ENCODE measurements at places on chromosomes 3 and 15. TPM values are rescaled to one million over a fixed set of nuclear protein-coding genes. Genes with fewer than 3 reads are reported as not detected.

Gene ST8SIA2
- total RNA-seq, result not detected

Gene GCSAM
- 17.8 TPM for total RNA-seq

DNA sequence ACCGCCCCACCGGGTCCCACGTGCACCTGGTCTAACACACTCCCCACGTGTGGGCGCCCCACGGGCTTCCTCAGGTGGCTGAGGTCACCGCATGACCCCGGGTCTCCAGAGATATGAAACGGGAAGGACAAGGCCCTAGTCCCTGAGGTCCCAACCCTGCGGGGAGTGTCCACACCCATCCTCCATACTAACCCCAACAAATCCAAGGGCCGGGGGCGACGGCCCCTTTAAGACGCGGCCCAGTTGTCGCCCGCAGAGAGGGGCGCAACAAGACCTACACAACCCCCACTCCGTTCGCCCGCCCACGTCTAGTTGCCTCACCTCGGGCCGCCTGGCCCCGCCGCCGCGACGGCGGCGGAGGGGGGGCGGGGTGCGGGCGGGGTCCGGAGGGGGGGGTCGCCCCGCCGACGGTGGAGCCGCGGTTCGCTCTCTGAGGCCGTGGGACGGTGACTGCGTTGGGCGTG lies 396 bp downstream of the INO80 start:
- peak; percentile 72 for DNase-seq

- no peak for DNase-seq
Observed at GRCh38 chr3:45472795-45473194, 84.4 kb downstream of the LARS2 start.

DNA sequence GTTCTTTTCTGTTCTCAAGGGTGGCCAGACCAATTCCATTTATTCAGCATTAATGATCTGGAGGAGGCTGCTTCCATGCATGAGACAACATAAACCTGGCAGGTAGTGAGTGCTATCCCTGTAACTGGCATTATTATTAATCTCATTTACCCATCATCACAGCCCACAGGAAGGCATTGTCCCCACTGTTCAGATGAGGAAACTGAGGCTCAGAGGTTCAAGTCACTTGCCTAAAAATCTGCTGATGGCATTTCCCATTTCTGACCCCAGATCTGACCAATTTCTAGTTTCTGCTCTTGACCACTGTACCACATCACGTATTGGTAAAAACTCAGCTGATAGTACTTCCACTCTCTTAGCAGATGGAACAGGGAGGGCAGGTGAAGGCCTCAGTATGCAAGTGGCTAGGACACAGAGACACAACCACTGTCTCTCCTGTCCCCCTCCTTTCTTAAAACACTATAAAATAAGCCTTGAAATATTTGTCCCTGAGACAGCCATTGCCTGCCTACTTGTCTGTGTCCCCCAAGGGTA lies 36.1 kb downstream of the TRANK1 start:
- no peak for DNase-seq

DNA sequence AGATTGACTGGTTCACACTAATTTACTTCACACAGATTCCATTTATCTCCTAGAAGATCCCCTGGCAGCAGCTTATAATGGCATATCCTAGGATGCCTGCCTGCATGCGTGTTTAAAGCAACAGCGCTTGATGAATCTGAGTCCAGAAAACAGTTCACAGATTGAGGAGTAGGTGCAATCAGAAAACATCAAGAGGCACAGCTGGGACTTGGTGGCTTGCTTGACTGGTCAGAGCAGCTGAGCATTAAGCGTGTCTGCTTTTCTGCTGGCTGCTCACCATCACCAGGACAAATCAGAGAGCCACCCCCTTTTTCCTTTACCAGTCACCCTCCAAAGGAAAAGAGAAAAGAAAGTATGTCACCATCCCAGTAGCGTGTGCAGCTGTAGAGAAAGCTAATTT lies 223.6 kb downstream of the WDR72 start:
- no peak for DNase-seq

- DNase-seq, result no peak
Observed at GRCh38 chr3:47473391-47473790, 2.4 kb downstream of the SCAP start.

Gene MYZAP
- total RNA-seq, result 0.24 TPM

GRCh38 chr3:127570520-127570919 lies 20.0 kb downstream of the TPRA1 start:
- no peak for DNase-seq

Gene ESYT3
- 0.22 TPM for total RNA-seq

DNA sequence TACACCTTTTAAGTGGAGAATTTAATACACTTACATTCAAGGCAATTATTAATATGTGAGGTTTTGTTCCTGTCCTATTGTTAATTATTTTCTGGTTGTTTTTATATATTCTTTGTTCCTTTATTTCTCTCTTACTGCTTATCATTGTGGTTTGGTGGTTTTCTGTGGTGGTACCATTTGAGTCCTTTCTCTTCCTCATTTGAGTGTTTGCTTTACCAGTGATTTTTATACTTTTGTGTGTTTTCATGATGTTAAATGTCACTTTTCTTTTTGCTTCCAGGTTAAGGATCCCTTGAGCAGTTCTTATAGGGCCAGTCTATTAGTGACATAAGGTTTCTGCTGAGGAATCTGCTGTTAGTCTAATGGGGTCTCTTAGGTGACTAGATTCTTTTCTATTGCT lies 116.5 kb downstream of the LRRK1 start:
- DNase-seq, result no peak

- DNase-seq, result no peak
Observed at GRCh38 chr3:48013288-48013980, 2.8 kb downstream of the MAP4 start.

Gene ZIC1
- not detected for total RNA-seq

DNA sequence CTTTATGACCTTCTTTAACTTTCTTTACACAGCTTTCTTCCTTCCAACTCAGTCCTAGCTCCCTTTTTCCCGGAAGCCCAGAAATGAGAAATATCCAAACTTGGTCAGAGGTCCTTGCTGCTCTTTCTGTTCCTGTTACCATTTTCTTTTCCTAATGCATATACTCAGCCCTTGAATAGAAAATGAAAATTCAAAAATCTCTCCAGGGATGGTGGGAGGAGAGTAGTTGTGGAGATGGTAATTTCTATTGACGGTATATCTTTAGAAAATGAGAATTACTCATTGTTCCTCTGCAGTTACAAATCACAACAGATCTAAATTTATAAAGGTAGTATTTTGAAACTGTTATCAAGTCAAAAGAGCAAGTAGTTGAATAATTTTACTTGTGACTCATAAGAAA lies 255.1 kb downstream of the NEK10 start:
- DNase-seq, result no peak

Gene NANOGP8
- total RNA-seq, result not detected

DNA sequence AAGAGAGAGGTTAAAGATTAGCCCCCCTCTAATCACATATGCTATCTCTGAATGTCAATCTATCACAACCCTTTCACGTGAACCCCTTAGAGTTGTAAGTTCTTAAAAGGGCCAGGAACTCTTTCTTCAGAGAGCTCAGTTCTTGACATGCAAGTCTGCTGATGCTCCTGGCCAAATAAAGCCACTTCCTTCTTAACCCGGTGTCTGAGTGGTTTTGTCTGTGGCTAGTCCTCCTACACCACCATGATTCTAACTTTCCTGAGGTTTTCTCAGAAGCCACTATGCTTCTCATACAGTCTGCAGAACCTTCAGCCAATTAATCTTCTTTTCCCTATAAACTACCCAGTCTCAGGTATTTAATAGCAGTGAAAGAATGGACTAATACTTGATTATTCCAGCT lies 231.1 kb upstream of the CNTN6 start:
- DNase-seq, result no peak

Gene CASR
- 0.23 TPM for total RNA-seq

Gene GP5
- total RNA-seq, result 1.6 TPM

DNA sequence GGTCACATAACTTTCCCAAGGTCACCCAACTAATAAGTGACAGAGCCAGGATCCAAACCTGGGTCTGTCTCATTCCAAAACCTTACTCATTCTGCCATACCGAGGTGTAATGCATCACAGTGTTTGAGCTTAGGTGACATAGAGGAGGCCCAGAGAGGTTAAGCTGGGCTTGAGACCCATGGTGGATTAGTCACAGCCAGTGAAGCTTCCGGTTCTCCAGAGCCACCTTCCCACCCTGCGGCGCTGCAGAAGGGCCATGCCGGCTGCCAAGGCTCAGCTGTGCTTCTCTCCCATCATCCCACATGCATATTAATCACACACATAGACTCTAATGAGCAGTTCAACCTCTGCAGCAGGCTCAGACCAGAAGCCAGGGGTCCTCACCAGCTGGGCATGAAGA lies 42.2 kb downstream of the SPSB4 start:
- DNase-seq, result no peak

DNA sequence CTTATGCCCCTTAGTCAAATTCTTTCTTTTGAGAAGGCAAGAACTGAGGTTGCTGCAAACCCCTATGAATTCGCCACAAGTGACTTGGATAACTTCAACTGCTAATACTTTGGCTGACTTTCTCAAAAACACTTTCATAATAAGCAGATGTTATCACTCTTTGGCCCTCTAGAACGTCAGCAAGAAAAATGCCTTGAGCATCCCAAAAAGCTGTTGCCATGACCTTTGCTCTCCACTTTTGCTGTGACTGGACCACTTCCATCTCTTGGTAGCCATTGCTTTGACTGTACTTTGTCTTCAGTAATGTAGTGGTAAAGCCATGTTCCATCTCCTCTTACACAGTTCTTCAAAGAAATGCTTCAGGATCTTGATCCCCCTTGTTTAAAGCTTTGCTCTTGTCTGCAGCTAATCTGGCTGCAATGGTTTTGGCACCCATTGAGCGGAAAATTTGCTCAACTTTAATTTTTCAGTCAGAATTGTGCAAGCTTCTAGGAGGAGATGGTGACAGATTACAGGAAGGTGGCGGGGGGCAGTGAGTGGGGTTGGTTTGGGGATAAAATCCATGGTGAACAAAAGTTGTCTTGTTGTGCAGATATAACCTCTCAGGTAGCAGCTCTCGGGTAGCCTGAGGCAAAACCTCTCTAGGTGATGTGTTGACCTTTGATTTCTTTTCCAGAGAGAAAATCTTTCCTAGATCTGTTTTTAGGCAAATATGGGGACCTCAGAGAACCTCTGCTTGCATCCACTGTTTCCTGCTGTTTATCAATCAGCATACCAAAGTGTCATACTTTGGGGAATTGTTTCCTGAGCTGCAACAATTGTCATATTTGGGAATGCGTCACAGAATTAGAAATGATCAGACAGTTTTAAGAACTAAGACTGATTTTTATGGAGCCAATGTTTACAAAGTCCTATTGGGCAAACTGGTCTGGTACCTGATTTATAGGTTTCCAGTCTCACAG lies 83.6 kb downstream of the CCR1 start:
- DNase-seq, result no peak

Gene ACAA1
- 49.7 TPM for total RNA-seq

- no peak for DNase-seq
Observed at GRCh38 chr3:65083240-65083639, 395.4 kb upstream of the ADAMTS9 start.

Gene CYP1A2
- total RNA-seq, result not detected

- DNase-seq, result no peak
Observed at GRCh38 chr3:13626396-13626795, 77.5 kb downstream of the FBLN2 start.

Gene ADAMTS7
- 1.5 TPM for total RNA-seq

DNA sequence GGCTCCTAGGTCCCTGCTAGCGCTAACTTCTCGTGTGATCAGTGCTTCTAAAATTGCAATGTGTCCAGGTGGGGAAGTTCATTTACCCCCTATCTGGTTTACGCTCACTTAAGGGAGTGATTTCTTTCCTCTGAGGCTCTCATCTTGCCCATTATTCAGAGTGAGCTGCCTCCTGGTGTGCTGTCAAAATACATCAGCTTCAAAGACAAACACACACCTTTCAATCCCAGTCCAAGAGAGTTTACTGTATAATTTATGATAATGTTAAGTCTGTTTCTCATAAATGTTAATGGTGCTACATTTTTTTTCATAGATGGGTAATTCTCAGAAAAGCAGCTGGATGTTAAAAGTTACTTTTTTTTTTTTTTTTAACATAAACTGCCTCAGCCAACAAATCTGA lies 112.3 kb downstream of the RORA start:
- DNase-seq, result no peak

GRCh38 chr3:47731061-47731460 lies 50.6 kb downstream of the SMARCC1 start:
- no peak for DNase-seq

DNA sequence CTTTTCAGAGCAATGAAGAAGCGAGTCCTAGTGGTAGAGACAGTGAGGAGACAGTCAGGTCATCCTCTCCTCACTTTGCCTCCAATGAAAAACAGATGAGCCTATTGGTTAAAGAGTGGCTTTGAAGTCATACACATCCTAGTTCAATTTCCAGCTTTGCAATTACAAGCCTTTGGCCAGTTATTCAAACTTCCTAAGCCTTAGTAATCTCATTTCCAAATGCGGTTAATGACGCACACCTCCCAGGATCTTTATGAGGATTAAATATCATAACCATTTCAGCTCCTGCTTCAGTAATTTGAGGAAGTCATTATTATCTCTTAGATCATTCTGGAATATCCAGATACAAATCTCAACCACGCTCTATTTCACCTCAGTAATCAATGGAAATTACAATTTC lies 10.0 kb upstream of the ST6GAL1 start:
- no peak for DNase-seq

GRCh38 chr3:58798312-58798711 lies 131.7 kb upstream of the FAM3D start:
- no peak for DNase-seq

GRCh38 chr3:63979093-63979885 lies 44.0 kb downstream of the PSMD6 start:
- DNase-seq, result no peak
